DND-41 (cell line): ENCODE measurements at places on chromosomes 11 and 22.
A peak's percentile ranks its signal among the peaks of the same experiment; 100 is the strongest.

GRCh38 chr11:62435846-62436660 is 17.2 kb downstream of the SCGB1A1 start:
- DNase-seq = no peak

- DNase-seq = no peak
Measured at GRCh38 chr11:104078995-104079394, 42.6 kb downstream of the DDI1 start.

GRCh38 chr11:131664816-131665215 is 294.4 kb downstream of the NTM start:
- no peak for DNase-seq

DNA sequence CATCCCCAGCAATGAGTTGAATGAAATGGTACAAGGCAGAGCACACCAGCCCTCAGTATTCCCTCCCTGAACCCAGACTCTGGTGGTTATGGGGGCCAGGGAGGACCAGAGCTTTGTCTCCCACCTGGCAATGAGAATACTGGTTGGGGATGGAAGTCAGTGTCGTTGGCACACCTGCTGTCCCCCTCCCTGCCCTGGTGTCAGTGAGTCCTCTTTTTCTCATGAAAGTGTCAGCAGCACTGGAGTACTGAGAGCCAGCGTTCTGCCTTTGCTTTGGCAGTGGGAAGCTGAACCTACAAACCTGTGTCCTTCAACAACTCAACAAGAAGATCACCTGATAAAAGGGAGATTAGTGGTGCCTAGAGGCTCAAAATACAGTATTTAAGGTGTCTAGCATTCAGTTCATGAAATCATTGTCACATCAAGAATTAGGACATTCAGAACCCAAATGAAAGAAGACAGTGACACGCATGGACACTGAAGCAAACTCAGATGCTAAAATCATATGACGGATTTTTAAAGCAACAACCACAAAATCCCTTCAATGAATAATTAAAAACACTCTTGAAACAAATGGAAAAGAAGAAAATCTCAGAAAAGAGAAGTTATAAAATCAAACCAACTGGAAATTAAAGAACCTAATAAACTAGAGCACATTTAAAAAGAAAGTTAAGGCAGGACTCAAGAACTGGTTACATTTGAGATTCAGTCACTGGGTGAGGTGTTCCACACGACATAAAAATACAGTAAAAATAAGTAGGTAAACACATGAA is 77.5 kb upstream of the VPREB1 start:
- DNase-seq = peak; percentile 53

GRCh38 chr11:109527496-109527895 is 105.5 kb downstream of the C11orf87 start:
- DNase-seq = no peak

GRCh38 chr11:22657101-22657694 is 9.2 kb upstream of the GAS2 start:
- DNase-seq = no peak

GRCh38 chr11:10232756-10233155 is 61.3 kb downstream of the SBF2 start:
- no peak for DNase-seq

GRCh38 chr11:84812471-84812969 is 814.6 kb downstream of the DLG2 start:
- no peak for DNase-seq

DNA sequence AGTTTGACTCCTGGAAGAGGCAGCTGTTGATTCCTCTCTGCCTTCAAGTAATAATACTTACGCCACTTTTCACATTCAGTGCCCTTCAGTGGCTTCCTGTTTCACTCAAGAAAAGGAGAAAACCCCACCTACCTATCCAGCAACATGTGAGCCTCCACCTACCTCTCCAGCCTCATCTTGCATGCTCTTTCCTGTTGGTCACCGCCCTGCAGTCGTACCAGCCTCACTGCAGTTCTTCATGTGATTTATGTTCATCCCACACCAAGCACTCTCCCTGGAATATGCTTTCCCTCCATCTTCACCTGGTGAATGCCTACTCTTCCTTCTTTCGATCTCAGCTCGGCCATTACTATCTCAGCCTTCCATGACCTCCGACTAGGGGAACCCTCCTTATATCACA is 21.8 kb upstream of the YWHAH start:
- DNase-seq = no peak

DNA sequence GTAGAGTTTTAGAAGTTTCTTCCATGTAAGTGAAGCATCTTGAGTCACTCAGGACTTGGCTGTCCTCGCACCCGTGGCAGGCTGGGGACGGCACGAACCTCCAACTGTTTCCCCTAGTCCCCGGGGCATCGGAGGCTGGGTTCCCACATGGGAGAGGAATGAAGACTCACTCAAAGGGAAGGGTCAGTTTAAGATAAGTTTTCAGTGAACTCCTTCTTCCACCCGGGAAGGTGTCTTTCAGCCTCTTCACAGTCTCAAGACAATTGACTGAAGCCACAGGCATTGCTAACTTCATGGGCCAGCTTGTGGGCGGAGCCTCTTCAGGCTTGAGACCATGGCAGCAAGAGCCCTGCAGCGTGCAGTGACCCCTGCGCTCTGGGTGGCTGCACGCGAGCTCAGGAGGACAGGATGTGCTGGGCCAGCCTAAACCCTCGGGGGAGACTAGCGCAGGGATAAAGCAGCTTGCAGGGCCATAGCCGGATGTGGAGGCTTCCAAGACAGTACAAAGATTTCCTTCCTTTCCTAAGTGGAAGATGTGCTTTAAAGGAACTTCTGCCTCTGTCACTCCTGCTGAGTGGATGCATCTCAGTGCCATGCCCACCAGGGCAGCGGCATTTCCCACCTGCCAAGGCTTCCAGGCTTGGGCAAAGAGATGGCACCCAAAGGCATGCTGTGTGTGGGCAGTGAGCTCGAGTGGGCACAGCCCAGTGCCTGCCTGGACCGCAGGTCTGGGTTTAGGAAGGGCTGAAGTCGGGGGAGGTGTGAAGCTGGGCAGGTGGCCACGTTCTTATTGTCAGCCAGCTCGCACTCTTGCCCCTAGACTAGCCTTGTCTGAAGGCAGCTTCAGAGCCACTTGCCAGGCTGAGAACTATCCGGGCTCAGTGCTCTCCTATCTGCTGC is 32.9 kb downstream of the PPIL2 start:
- no peak for DNase-seq

GRCh38 chr22:43343262-43343669 is at the start of gene SCUBE1:
Gene SCUBE1, minus strand, starts transcription at chr22:43343372. Its CDS starts 111 bp downstream, at chr22:43343261.
- DNase-seq = no peak

DNA sequence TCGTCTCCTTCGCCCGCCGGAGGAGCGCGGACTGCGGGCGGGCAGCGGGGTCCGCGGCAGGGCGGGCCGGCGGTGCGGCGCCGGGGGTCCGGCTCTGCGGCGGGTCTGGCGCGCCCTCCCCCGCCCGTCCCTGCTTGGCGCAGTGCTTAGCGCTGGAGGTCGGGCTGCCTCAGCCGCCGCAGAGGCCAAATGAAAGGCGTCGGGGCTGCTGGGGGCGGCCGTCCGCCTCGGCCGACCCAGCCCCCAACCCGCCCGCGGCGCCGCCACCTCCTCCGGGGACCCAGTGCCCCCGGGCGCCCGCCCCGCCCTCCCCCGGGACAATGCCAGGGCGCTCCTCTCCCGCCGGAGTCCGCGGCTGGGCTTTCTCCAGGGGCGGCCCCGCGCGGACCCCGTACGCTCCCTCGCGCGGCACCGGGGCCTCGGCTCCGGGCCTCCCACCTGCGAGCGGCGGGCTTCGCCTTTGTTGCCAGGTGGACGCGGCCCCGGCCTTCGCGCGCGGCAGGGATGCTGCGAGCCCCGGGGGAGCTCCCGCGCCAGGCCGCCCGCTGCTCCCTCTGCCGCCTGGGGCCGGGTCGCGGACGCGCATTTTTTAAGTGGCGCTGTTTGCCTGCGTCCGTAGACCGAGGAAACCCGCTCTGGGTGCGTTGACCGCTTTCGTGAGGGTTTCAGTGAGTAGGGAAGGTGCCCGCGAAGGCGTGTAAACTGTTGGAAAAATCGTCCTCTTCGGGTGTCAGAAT is 583 bp downstream of the APLP2 start:
- peak; percentile 37 for DNase-seq

DNA sequence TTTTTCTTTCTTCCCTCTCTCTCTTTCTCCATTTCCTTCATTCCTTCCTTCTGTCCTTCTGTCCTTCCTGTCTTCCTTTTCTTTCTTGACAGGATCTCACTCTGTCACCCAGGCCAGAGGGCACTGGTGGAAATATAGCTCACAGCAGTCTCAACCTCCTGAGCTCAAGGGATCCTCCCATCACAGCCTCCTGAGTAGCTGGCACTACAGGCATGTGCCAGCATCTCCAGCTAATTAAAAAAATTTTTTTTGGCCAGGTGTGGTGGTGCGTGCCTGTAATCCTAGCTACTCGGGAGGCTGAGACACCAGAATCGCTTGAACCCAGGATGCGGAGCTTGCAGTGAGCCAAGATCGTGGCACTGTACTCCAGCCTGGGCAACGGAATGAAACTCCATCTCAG is 4.8 kb upstream of the DUSP8 start:
- DNase-seq = no peak

- no peak for DNase-seq
Measured at GRCh38 chr11:108351468-108351867, 115.9 kb downstream of the C11orf65 start.

GRCh38 chr11:65353900-65354264 is 669 bp upstream of the TIGD3 start:
- no peak for DNase-seq

- no peak for DNase-seq
Measured at GRCh38 chr11:2413742-2414579, 13.4 kb downstream of the TSSC4 start.

DNA sequence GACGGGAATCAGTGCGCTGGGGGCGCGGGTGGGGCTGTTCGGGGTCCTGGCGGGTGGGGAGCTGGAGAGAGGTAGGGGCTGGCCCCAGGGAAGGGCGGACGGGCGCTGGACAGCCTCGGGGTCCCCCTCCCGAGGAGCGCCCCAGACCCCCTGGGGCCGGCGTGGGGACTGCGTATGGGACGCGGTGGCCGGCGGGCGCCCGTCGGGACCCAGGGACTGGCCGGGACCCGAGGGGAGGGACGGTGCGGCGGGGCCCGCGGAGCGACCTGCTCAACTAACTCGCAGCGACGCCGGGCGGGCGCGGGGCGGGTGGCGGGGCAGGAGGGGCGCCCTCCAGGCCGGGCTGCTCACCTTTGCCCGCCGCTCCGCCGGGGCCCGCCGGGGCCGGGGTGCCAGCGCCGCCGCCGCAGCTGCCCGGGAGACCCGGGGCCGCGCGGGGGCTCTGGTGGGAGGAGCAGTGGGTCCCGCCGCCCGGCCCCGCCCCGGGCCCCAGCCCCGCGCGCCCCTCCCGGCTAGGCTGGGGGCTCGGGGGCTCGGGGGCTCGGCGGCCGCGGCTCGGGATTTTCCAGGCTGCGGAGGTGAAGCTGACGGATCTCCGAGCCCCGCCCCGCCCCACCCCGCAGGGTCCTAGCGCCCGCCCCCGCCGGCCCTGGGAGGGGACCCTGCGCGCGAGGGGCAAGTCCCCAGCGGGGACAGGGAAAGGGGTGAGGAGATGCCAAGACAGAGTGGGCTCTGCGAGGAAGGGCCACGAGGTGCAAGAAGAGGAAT is 12.3 kb downstream of the STARD10 start:
- DNase-seq = peak; percentile 51

GRCh38 chr22:27785831-27786230 is 15.7 kb downstream of the MN1 start:
- DNase-seq = no peak

DNA sequence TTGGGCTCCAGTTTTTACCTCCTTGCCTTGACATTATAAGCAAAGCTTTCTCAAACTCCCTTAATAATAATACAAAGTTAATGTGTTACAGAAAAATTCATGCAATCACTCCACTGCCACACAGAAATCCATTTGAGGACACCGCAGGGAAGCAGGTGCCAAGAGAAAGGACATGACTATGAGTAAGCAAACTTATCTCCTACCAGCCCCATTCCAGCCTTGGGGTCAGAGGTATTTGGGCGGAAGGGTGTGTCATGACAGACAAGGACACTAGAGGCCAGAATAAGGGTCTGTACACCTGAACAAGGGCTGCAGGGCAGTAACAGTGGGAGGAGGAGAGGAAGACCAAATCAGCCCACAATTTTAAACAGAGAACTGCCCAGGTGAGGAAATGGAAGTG is 5.9 kb downstream of the GNG3 start:
- DNase-seq = no peak

DNA sequence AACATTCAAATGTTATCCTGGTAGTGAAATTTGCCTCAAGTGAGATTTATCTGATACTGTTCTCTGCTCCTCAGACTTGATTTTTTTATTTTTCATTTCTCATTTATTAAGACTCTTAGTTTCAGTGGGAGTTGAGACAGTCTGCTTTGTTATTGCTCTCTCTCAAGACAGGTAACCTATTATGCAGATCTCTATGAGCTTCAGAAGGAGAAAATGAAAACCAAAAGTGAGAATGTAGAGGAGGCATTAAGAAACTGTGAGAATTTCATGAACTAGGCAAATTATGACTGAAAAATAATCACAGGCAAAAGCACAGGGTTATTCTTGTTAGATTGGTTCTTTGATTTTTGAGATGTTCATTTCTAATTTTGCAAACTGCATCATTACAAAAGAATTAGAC is 290.0 kb upstream of the CHORDC1 start:
- DNase-seq = no peak

DNA sequence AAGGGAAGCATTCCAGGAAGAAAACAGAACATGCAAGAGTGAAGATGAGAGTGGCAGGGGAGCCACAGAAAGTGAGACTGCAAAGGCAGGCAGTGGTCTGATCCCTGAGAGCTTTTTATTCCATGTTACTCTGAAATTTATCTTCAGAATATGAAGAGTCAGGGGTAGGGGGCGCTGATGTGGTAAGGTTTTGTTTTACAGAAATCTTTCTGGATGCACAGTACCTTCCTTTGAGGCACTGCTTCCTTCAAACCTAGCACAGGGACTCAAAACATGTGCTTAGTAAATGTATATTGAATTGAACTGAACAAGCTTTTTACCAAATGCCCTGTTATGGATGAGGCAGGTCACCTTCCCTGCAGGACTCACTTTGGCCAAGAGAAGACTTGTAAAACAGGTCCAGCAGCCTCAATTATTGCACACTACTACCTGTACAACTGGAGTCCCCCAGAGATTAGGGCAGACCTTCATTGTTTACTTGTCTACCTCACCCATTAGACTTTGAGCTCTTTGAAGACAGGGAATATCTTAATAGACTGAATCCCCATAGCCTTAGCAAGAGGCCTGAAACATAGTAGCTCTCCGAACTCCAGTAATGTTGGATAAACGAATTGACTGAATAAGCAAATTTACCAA is 2.2 kb downstream of the PAK1 start:
- DNase-seq = peak; percentile 36

DNA sequence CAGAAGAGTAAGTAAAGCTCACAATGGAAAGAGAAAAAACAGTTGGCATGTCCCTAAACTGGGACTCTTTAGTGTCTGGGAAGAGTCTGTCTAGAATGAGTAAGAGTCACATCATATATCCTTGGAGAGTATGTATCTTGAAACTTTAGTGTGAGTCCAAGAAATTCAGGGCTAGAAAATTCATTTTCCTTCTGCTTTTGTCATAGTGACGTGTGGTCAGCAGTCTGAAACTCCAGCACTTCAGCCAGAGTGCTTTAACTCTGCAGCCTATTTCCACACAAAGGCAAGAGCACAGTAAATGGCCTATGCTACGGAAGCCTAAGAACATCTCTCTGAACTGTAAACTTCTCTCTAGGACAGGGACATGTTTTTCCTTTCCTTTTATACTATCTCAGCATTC is 174.1 kb downstream of the FAM181B start:
- no peak for DNase-seq

GRCh38 chr11:117866526-117866925 is 9.9 kb downstream of the FXYD6 start:
- no peak for DNase-seq

GRCh38 chr22:20111045-20111688 is 4.7 kb upstream of the RANBP1 start:
- peak; percentile 75 for DNase-seq
